Testis (tissue), 5 donors: ENCODE measurements at places on chromosomes 3 and 15. TPM values are rescaled to one million over a fixed set of nuclear protein-coding genes. Genes with fewer than 3 reads are reported as not detected.

The ISG20 gene
- 17.0 TPM for polyA plus RNA-seq

DNA sequence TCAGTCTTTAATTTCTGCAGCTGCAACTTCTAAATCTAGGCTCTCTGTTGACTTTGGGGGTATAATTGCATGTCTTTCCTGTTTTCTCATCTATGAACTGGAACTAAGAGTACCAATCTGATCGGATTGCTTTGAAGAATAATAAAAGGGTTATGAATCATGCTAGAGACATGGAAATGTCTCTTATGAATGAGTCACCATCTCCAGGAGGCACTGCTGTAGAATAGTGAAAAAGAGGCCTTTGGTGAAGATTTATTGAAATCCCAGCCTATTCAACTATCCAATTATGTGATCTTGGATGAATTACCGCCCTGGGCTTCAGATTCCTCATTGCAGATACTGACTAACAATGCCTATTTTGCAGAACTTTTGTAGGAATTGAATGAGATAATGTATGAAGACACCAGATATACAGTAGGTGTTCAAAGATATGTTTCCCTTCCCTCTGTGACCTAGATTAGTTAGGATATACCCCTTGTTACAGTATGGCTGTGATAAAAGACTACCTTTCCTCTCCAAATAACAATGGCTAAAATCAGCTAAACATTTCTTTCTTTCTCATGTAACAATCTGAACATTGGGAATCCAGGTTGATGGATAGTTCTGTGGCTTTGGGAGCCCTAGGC, 11.5 kb upstream of the CMTM8 start:
- no peaks in the 10 kb centered on the region for H3K4me1 ChIP-seq
- no peak overlapping the region for H3K27ac ChIP-seq
- H3K27me3 ChIP-seq = no peaks in the 10 kb centered on the region
- no peak for DNase-seq
- no peak overlapping the region for H3K4me3 ChIP-seq

The PPM1L gene
- polyA plus RNA-seq = 4.4 TPM

DNA sequence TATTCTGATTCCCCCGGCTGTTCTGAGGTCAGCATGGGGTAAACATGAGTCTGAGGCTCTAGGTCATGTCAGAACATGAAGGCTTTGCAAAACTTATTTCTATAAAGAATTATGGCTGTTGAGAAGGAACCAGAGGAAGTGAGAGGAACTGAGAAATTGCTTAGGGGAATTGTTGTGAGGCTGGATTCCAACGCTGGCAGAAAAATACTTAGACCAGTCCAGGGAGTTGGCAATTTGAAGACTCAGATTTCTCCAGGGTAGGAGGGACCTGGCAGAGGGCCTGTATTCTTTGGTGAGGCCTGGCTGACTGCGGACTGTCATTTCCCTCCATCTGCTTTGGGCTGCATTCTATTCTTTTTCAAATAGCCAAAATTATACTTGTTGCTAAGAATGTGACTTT, 155.5 kb downstream of the PLD1 start:
- no peaks in the 10 kb centered on the region for H3K27me3 ChIP-seq
- no peak overlapping the region for H3K27ac ChIP-seq
- H3K36me3 ChIP-seq = no peaks in the 10 kb centered on the region
- no peak overlapping the region for H3K4me3 ChIP-seq

GRCh38 chr15:69067296-69067695, 52.8 kb downstream of the NOX5 start:
- H3K27me3 ChIP-seq = no peaks in the 10 kb centered on the region
- H3K36me3 ChIP-seq = no peaks in the 10 kb centered on the region
- no peaks in the 10 kb centered on the region for H3K4me1 ChIP-seq
- H3K27ac ChIP-seq = no peak overlapping the region
- H3K4me3 ChIP-seq = no peak overlapping the region
- no peak for DNase-seq

DNA sequence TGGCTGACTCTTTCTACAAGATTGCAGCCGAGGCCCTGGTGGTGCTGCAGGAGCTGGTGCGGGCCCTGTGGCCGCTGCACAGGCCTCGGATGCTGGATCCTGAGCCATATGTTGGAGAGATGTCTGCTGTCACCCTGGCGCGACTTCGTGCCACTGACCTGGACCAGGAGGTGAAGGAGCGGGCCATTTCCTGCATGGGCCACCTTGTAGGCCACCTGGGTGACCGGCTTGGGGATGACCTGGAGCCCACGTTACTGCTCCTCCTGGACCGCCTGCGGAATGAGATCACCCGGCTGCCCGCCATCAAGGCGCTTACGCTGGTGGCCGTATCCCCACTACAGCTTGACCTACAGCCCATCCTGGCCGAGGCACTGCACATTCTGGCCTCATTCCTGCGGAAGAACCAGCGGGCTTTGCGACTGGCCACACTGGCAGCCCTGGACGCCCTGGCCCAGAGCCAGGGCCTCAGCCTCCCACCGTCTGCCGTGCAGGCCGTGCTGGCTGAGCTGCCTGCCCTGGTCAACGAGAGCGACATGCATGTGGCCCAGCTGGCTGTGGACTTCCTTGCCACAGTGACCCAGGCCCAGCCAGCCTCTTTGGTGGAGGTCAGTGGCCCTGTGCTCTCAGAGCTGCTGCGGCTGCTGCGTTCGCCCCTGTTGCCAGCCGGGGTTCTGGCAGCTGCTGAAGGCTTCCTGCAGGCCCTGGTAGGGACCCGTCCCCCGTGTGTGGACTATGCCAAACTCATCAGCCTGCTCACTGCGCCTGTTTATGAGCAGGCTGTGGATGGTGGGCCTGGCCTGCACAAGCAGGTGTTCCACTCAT, 20.3 kb downstream of the CAND2 start:
- H3K4me1 ChIP-seq = no peaks in the 10 kb centered on the region
- no peaks in the 10 kb centered on the region for H3K27me3 ChIP-seq
- no peak overlapping the region for H3K4me3 ChIP-seq
- H3K27ac ChIP-seq = no peak overlapping the region
- no peak for DNase-seq

DNA sequence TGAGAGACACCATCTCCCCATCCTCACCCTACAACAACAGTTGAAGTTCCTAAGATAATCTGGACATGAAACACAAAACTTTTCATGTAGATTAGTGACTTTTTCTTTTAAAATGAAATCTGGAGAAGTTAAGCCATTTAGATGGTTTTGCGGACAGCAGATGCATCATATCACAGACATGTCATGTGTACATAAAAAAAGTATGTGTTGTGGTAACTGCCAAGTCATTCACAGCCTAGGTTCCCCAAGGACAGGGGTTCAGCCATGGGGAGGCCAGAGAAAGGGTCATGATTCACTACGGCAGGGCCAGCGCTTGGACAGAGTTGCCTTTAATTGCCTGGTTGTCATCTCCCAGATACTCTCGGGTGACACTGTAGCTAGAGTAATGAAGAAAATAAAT, 163.2 kb downstream of the PDZRN3 start:
- no peak overlapping the region for H3K27ac ChIP-seq
- H3K36me3 ChIP-seq = no peaks in the 10 kb centered on the region
- H3K4me1 ChIP-seq = no peaks in the 10 kb centered on the region
- DNase-seq = no peak
- H3K4me3 ChIP-seq = no peak overlapping the region

DNA sequence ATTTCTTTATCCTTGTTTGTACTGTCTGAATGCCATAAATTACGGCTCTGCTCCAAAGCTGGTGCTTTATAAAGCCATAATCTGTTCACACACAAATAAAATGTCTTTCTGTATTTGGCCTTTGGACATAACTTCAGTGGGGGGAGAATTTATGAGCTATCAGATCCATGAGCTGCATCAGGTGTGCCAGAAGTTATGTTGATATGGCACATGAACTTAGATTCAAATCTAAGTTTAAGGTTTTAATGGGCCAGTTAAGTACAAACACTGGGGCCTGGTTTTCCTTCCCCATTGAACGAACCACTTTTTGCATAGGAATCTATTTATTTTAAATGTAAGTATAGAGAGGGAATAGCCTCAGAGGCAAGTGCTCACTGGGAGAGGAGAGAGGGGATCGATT, 239.9 kb downstream of the NFKBIZ start:
- DNase-seq = no peak
- no peaks in the 10 kb centered on the region for H3K27me3 ChIP-seq
- no peaks in the 10 kb centered on the region for H3K36me3 ChIP-seq
- no peak overlapping the region for H3K4me3 ChIP-seq
- H3K27ac ChIP-seq = no peak overlapping the region

GRCh38 chr3:30131191-30131590, 475.2 kb upstream of the TGFBR2 start:
- no peaks in the 10 kb centered on the region for H3K36me3 ChIP-seq
- no peaks in the 10 kb centered on the region for H3K27me3 ChIP-seq
- H3K27ac ChIP-seq = no peak overlapping the region
- no peaks in the 10 kb centered on the region for H3K4me1 ChIP-seq
- no peak overlapping the region for H3K4me3 ChIP-seq

GRCh38 chr3:123424321-123424998, 24.4 kb downstream of the ADCY5 start:
- H3K4me3 ChIP-seq = no peak overlapping the region
- H3K36me3 ChIP-seq = no peaks in the 10 kb centered on the region
- DNase-seq = no peak

DNA sequence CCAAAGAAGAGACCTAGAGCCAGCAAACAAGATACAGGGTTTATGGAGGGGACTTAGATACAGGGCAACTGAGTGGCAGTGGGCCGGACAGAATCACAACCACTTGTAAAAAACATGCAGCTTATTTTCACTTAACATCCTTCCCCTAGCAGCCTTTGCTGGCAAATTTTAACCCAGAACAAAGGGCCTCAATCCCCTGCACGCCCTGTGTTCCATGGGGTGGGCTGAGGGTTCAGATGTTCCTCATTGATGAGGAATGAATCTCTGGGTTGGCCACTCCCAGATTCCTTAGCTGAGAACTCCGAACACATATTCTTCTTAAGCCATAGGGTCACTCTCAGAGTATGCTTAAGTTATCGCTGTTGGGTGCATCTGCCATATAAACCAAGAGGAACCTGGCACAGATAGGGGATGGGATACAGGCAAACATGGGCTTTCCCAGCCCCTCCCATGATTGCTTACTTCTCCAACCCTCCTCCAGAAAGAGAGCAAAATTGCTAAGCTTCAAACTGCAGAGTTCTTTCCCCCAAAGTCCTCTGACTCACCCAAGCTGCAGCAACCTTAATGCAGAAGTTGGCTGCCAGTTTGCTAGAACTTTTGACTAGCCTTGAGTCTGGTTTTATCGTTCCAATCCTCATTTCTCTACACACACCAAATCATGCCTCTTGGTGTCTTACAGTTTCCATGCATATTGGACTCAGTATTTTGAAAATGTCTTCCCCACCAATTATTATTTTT, 146.9 kb downstream of the CD47 start:
- no peaks in the 10 kb centered on the region for H3K27me3 ChIP-seq
- H3K27ac ChIP-seq = no peak overlapping the region
- H3K4me3 ChIP-seq = no peak overlapping the region
- DNase-seq = no peak
- H3K4me1 ChIP-seq = no peaks in the 10 kb centered on the region

GRCh38 chr15:57395292-57395691, 19.0 kb downstream of the CGNL1 start:
- DNase-seq = no peak
- no peak overlapping the region for H3K27ac ChIP-seq
- no peaks in the 10 kb centered on the region for H3K4me1 ChIP-seq

DNA sequence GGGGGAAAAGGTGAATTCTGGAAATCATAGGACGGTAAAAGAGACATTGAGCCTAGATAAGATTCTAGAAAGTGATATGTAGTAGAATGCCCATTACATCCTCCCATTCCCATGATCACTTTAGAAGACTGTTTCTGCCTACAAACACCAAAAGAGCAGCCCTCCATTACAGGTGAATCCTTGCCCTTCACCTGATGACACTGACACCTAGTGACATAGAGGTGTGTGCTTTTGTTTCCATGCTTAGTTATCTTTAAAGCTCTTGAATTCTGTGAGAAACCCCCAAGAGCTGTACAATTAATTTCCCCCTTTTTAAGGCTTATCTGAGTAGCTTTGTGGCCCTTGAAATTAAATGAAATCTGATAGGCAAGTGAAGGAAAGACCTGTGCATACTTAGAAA, 8.3 kb upstream of the BBX start:
- H3K27me3 ChIP-seq = no peaks in the 10 kb centered on the region
- no peak for DNase-seq
- no peaks in the 10 kb centered on the region for H3K36me3 ChIP-seq
- no peak overlapping the region for H3K27ac ChIP-seq

DNA sequence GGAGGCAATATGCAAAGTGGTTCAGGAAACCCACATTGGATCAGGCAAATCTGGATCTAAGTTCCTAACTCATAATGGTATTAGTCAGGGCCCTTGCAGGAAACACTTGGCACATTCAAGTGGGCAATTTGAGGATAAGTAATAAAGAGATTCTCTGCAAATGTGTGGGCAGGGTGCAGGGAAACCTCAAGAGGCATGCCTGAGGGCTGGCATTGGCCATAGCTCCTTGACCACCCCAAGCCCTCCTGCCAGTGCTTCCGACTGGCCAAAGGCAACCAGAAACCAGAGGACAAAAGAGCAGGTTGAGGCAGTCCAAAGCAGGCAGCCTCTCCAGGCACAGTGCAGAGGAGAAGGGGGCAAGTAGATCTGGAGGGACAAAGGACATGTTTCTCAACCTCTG, 130.8 kb upstream of the SNTN start:
- H3K27me3 ChIP-seq = no peaks in the 10 kb centered on the region
- no peaks in the 10 kb centered on the region for H3K4me1 ChIP-seq
- H3K27ac ChIP-seq = no peak overlapping the region
- H3K36me3 ChIP-seq = no peaks in the 10 kb centered on the region

- DNase-seq = no peak
- H3K27me3 ChIP-seq = no peaks in the 10 kb centered on the region
- H3K27ac ChIP-seq = no peak overlapping the region
- no peaks in the 10 kb centered on the region for H3K36me3 ChIP-seq
- no peaks in the 10 kb centered on the region for H3K4me1 ChIP-seq
Observed at GRCh38 chr3:17515445-17516234, 226.8 kb downstream of the TBC1D5 start.

The GOLGA8B gene
- polyA plus RNA-seq = 50.5 TPM

- H3K27ac ChIP-seq = no peak overlapping the region
- H3K27me3 ChIP-seq = no peaks in the 10 kb centered on the region
- DNase-seq = peak; percentile 36
- H3K36me3 ChIP-seq = no peaks in the 10 kb centered on the region
- no peaks in the 10 kb centered on the region for H3K4me1 ChIP-seq
Observed at GRCh38 chr3:152909180-152909883, 74.4 kb downstream of the P2RY1 start.

The GPR149 gene
- polyA plus RNA-seq = 0.61 TPM

The ITIH1 gene
- 2.9 TPM for polyA plus RNA-seq
